ENCODE measurements at places on chromosomes 1 and 21.

- no peak for DNase-seq
These were observed 60.6 kb downstream of the MEGF6 start for GRCh38 chr1:3550511-3551289.

DNA sequence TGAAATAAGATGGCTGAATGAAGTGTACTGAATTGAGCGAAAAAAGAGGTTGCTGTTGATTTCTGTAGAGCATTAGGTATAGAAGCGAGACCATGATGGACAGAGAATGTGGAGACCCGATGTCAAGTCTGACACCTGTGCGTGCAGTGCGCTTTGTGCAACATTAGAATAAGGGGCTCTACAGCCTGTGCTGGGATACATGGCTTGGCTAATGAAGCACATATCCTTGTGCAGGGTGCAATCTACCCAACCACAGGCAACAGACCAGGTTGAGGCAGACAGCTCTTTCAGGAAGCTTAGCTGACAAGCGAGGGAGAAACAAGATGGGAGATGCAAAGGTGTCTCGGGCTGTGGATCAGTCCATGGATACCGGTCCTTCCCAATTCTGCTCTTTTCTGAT, 18.9 kb downstream of the GPA33 start:
- no peak for DNase-seq

DNA sequence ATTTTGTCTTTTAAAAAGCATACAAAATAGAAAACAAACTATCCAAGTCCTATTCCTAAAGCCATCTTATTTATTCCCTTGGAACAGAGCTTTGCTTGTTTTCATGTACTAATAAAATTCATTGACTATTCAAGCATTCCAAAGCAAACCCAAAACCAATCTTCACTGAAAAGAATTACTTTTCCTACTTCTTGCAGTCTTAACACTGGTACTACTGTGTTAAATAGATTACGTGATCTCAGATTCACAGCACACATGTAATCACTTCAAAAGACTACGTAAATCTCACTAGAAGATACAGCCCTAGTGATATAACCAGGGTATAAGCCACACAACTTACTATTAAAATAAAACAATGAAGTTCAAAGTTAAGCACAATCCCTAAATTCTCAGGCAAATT, 39.0 kb downstream of the ZZZ3 start:
- DNase-seq: no peak

GRCh38 chr1:68085752-68086151, 35.3 kb upstream of the DIRAS3 start:
- DNase-seq: no peak

GRCh38 chr1:157101149-157101548, 1.5 kb upstream of the ETV3L start:
- no peak for DNase-seq

- no peak for DNase-seq
These were observed 529 bp downstream of the MPZL1 start for GRCh38 chr1:167722152-167722869.

- no peak for DNase-seq
These were observed 89.0 kb downstream of the MIS18A start for GRCh38 chr21:32189688-32190483.

- DNase-seq: no peak
These were observed 47.3 kb downstream of the SELENOF start for GRCh38 chr1:86866665-86867064.

DNA sequence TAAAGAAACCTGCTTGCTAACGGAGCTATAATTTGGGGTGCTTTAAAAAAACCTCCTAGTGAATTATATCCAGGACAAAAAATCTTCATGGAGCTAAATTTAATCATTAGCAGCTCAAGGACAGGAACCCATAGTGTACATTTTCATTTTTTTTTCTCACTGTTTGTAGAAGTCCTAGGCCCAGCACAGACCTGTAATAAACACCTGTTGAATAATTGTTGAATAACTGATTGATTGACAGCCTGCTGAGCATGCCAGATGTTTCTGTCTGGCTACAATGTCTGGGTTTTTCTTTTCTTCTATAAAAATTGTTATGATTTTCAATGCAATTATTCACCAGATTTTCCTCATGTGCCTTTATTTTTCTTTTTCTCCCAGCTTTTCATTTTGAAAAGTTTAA, 10.9 kb upstream of the GALNT2 start:
- no peak for DNase-seq

- DNase-seq: no peak
These were observed 153.8 kb upstream of the HMGB4 start for GRCh38 chr1:33709783-33710718.

DNA sequence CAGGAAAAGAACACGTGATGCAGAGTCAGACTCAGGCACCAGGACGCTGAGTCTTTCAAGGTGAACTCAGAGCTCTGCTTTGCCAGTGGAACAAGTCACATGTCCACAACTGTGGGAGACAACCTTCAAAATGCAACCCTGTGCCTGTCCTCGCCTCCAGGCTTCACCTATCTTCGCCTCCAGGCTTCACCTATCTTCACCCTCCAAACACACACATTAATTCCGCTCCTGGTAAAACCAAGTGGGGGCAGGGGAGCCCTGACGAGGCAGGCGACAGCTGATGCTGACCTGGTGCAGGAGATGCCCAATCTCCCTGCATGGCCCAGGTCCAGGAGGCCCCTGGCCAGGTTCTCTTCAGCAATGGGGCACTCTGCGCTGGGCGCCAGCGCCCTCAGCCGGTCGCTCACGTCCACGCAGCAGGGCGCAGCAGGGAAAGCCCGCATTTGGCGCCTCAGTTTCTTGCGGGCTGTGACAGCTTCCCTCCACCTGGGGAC, 28.0 kb upstream of the LSS start:
- DNase-seq: no peak

GRCh38 chr1:77548285-77548684, 134.2 kb downstream of the ZZZ3 start:
- no peak for DNase-seq

- DNase-seq: no peak
These were observed 129.5 kb upstream of the DSCAM start for GRCh38 chr21:40976198-40977109.

DNA sequence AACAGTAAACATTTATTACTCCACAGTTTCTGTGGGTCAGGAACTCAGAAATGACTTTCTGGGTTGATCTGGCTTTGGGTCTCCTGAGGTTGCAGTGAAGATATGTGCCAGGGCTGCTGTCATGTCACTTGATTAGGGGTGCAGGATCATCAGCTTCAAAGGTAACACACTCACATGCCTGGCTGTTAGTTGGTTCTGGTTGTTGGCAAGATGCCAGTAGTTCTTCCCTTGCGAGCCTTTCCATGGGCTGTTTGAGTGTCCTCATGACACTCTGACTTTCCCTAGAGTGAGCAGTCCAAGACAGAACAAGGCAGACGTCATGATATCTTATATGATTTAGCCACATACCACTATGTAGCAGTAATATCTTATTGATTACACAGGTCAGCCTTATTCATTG, 1.8 kb downstream of the SWT1 start:
- no peak for DNase-seq

GRCh38 chr1:40646315-40646714, 19.2 kb downstream of the RIMS3 start:
- no peak for DNase-seq

DNA sequence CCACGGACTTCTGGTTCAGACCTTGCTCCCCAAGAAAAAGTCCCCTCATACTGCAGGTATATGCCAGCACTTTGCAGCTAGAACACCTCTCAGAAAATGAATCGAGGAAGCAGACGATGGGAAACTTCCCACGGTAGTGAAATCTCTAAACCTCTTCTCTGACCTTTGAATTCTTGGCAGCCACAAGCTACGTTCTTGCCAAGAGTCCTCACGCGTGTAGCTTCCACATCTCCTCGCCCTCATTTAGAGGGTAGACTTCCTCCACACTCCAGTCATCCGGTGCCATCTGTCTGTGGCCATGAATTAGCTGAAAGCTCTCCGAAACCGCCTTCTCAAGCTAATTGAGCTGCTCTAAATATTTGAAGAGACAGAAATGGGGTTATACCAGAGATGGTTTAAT, 127.8 kb downstream of the RGS7 start:
- DNase-seq: no peak

GRCh38 chr1:54865238-54866073, 21.5 kb downstream of the DHCR24 start:
- no peak for DNase-seq

- DNase-seq: no peak
These were observed 66.6 kb upstream of the CACHD1 start for GRCh38 chr1:64403331-64403730.
